ENCODE measurements at places on chromosomes 6 and 20.

DNA sequence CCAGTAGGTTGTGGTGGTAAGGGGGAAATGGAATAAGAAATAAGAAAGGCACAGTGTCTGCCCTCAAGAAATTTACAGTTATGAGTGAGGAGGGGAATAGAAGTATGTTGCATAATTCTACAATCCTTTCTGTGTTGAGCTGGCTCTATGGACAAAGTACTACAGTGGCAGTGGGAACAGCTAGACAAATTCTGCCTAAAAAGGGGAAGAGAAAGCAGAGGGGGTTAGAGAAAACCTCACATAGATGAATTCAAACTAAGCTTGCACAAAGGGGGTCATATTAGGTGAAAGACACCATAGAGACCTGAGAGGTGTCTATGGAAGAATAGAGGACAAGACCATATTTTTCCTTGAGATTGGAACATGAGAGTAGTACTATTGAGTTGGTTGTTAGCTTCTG lies 146.9 kb upstream of the VGLL2 start:
- no peak for DNase-seq

DNA sequence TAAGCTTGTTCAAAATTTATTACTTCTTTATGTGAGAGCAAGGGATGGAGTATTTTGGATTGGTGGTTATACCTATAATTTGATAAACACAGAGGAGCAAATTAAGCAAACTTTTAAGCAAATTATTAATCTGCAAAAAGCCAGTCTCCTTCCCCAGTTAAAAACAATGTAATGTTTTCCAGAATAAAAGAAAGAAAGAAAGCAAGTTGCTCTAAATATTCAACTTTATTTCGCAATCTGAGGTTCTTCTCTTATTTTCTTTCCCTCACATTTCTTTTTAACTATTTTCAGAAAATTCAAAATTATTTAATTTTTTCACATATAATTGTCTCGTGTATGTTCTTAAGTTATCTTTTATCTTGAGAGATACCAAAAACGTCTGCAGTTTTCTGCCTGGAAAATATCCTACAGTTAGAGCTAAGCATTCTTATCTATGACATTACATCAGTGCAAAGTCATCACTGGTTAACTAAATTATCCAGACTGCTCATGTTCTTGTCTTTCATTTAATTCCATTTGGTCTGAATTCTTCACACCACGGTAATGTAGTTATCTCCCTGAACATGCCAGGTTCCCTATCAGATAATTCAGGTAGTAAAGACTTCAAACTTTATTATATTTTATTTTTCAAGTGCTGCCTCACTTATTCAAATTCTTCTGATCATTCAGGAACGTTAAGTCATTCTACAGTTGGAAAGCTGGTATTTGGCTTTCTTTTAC lies 3.3 kb upstream of the CNKSR3 start:
- DNase-seq, result no peak

DNA sequence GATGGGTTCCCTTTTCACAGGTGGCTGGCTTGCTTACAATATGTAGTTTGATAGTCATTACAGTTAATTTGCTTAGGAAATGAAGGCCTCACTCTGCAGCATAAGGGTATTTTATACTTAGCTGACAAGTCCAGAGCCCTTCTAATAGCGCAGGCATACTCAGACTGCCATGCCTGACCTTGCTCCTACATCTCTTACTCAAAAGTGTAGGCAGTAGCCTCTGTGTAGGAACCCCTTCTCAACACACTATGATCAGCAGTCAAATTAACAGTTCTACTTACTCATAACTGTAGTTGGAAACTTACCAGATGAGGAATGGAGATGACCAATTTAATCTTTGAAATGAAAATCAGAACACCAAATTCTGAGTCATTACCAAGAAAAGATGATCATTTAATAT lies 373.5 kb downstream of the TBC1D32 start:
- no peak for DNase-seq

GRCh38 chr6:68876792-68877493 lies 241.9 kb downstream of the ADGRB3 start:
- peak; percentile 56 for DNase-seq

GRCh38 chr20:41100001-41100480 lies 37.3 kb upstream of the PLCG1 start:
- peak; percentile 53 for DNase-seq

- DNase-seq, result peak; percentile 90
Observed at GRCh38 chr6:116087437-116088027, 13.1 kb upstream of the NT5DC1 start.
